IMR-90 (cell line): ENCODE measurements at places on chromosomes 11 and 22. TPM values are rescaled to one million over a fixed set of nuclear protein-coding genes. Genes with fewer than 3 reads are reported as not detected.

DNA sequence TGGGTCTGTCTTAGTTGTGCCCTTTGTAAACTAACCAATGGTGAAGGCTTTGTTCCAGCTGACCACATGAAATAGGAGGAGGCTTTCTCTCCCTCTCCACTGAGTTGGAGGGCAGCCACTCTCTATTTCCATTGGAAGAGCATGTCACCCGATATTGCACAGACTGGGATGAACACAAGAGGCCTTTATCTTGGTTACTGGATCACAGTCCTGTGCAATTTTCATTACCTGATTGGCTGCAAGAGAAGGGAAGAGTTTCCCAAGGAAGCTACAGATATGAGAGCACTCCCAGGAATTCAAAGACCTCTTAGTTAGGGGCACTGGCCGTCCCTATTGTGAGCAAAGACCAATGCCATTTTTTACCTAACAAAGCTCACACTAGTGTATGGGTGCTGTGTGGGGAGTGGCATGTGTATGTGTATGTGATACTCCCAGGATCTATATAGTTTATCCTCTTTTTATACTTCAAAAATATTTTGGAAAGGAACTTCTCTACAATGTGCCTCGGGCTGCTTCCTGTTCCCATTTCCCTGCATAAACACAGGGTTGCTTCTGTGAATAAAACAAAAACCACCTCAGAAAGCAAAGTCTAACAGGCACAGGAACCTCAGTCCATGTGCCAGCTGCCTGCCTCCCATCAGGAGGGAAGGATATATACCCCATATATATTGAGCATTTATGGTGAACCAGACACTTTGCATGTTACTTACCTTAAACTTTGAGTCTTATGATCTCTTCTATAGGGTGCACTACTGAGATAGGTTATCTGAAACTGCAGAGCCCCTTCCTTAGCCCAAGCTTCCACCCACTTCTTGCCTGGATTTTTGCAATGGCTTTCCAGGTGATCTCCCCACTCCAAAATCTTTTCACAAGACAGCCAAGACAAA, 126.5 kb downstream of the RASSF10 start:
- no peak overlapping the region for H3K4me3 ChIP-seq
- H3K36me3 ChIP-seq = no peaks in the 10 kb centered on the region
- no peak overlapping the region for H3K27ac ChIP-seq
- no peaks in the 10 kb centered on the region for H3K27me3 ChIP-seq

DNA sequence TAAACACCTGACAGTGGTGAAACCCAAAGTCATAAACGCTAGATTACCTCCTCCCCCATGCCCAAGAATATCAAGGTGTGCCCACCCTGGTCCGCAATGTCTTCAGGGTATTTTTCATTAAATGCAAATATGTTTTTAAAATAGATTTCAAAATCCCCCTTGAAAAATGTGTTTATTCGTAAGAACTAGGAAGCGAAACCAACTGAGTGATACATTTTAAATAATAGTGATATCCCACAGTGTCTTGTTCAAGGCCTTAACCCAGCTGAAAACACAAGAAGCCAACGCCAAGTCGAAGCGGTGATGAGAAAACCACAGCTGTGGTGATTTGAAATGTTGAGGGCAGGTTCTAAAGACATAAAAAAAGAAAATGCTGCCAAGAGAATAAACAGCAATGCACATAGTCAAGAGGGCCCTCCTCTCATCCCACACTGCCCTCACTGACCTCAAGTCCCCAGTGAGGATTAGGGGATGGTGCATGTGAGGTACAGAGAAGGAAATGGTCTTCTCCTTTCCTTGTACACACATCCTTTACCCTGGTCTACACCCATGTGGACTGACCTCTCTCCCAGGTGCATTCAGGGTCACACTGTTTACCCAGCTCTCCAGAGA, 25.5 kb downstream of the KCNJ1 start:
- no peaks in the 10 kb centered on the region for H3K4me1 ChIP-seq
- H3K4me3 ChIP-seq = no peak overlapping the region
- peaks cover 55% of the 10 kb centered on the region for H3K27me3 ChIP-seq
- no peak overlapping the region for H3K27ac ChIP-seq

The TMEM191C gene
- total RNA-seq = 0.28 and 0.36 TPM in 2 replicates

The ELFN2 gene
- 0.72 and 0.83 TPM in 2 replicates for total RNA-seq

DNA sequence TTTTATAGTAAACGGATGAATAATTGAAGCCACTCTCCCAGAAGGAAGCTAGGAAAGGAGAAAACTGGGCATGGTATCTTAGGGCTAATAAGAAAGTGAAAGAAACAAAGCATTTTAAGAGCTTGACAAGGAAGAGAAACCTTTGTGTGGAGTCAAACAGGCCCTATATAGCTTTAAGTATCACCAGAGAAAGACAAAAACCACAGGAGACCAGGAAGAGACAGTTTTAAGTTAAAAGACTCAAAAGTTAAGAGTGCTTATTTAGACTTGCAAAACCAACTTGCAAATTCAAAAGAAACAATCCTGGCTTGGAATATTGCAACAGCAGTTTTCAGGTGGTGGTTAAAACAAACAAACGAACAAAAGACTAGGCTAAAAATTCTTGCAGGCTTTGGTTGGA, 3.4 kb downstream of the PAK1 start:
- peaks cover 51% of the 10 kb centered on the region for H3K27me3 ChIP-seq
- H3K27ac ChIP-seq = no peak overlapping the region
- H3K4me3 ChIP-seq = no peak overlapping the region
- no peaks in the 10 kb centered on the region for H3K36me3 ChIP-seq
- DNase-seq = no peak
- H3K4me1 ChIP-seq = no peaks in the 10 kb centered on the region

DNA sequence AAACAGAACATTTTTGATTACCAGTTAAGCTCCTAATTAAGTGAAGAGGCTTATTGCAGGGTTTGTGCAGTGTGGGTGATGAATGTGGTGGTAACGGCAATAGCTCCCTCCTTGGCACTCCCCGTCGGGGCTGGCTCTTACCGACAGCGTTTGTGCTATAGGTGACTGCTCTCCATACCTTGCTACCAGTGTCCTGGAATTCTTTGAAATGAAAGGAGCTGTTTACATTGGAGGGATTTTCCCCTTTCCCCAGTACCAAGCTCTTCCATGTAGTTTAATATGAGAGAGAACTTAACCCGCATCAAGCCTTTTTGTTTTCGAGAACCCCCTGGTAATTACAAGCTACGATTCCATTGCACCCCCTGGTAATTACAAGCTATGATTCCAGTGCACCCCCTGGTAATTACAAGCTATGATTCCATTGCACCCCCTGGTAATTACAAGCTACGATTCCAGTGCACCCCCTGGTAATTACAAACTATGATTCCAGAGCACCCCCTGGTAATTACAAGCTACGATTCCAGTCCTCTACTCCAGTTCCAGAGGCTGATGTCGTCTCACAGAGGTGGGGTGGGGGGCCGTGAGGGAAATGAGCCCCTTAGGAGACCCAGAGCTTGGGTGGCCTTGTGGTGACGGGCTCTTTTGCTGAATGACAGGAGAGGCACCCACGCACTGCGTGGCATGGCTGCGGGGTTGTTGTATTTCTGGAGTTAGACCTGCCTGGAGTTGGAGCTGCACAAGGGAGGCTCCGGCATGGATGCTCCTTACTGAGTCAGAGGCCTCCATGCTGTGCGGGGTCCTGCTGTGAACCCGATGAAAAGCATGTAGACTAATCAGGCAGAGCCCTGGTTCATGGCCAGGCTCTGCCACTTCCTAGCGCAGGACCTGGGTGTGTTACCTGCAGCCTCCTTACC, 205.3 kb downstream of the TBC1D22A start:
- no peaks in the 10 kb centered on the region for H3K27me3 ChIP-seq
- no peak for DNase-seq
- H3K4me3 ChIP-seq = no peak overlapping the region

The MIAT gene
- total RNA-seq = 0.54 and 1.1 TPM in 2 replicates

- peaks cover 3% of the 10 kb centered on the region for H3K4me1 ChIP-seq
- DNase-seq = peak; percentile 48
- no peaks in the 10 kb centered on the region for H3K36me3 ChIP-seq
- H3K4me3 ChIP-seq = no peak overlapping the region
Measured at GRCh38 chr11:115409691-115410220, 94.5 kb downstream of the CADM1 start.

The MARK2 gene
- 6.6 and 7.2 TPM in 2 replicates for total RNA-seq

The ENTHD1 gene
- total RNA-seq = not detected in 2 replicates

DNA sequence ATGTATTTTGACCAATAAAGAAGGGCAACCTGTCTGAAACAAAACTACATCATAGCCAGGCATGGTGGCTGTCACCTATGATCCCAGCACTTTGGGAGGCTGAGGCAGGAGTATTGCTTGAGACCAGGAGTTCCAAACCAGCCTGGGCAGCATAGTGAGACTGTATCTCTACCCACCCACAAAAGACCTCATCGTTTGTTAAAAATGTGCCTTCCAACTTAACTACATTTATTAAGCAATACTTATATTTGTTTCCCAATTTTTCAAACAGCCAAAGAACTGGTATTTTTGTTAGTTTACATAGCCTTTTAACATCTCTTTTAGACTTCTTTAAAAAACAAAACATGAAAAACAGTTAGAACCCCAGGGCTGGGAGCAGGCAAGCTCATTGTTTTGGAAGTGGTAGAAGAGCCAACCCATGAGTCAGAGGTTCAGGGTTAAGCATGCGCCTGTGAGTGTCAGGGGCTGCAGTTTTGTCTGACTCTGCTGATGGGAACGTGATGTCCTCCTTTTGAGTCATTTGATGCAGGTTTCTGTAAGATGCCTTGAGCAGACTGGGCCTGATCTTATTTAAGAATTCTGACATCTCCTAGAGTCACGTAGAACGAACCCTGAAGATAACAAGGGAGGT, 53.9 kb upstream of the CRTAM start:
- peak overlapping the region; percentile 80 for H3K27ac ChIP-seq
- DNase-seq = peak; percentile 98
- H3K27me3 ChIP-seq = no peaks in the 10 kb centered on the region
- no peak overlapping the region for H3K4me3 ChIP-seq
- H3K36me3 ChIP-seq = peaks cover 22% of the 10 kb centered on the region

GRCh38 chr11:132874638-132875037, 657.7 kb downstream of the OPCML start:
- DNase-seq = peak; percentile 95
- no peak overlapping the region for H3K27ac ChIP-seq
- H3K27me3 ChIP-seq = no peaks in the 10 kb centered on the region
- H3K4me1 ChIP-seq = peaks cover 9% of the 10 kb centered on the region

DNA sequence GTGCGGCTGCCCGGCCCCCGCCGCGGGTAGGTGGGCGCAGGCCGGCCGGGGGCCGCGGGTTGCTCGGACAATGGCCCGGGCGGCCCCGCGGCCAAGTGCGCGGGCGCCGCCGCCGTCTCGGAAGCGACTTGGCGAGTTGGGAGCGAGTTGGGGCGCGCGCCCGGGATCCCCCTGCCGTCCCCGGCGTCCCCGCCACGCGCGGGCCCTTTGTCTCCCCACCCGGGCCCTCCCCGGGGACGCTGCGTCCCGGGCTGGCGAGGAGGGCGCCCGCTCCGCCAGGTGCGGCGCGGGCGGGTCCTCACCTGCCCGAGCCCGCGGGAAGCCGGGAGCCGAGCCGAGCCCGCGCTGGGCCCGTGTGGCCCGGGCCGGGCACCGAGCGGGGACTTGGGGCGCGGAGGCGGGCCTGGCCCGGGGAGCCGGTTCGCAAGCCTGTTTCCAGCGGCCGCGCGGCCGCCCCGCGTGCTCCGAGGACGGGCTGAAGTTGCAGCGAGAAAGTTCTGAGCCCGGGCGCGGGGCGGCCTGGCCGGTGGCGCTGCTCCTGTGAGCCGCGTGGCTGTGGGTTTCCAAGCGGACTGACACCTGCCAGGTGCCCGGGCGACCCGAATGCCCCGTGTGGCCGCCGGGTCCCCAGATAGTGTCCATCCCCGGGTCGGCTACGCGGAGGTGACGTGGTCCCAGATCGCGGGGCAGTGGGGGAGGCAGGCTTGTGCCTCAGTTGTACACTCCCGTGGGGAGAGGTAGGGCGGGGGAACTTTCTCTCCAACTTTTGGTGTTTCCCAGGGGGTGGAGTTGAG, 586 bp downstream of the LRP5 start:
- DNase-seq = no peak
- H3K4me1 ChIP-seq = peaks cover 13% of the 10 kb centered on the region
- H3K36me3 ChIP-seq = no peaks in the 10 kb centered on the region

The CRYBB3 gene
- total RNA-seq = not detected in 2 replicates

The TMPRSS13 gene
- not detected in 2 replicates for total RNA-seq

- no peak overlapping the region for H3K27ac ChIP-seq
- peaks cover 6% of the 10 kb centered on the region for H3K27me3 ChIP-seq
- no peaks in the 10 kb centered on the region for H3K36me3 ChIP-seq
- peaks cover 3% of the 10 kb centered on the region for H3K4me1 ChIP-seq
Measured at GRCh38 chr11:33936725-33937604, 45.1 kb upstream of the LMO2 start.

DNA sequence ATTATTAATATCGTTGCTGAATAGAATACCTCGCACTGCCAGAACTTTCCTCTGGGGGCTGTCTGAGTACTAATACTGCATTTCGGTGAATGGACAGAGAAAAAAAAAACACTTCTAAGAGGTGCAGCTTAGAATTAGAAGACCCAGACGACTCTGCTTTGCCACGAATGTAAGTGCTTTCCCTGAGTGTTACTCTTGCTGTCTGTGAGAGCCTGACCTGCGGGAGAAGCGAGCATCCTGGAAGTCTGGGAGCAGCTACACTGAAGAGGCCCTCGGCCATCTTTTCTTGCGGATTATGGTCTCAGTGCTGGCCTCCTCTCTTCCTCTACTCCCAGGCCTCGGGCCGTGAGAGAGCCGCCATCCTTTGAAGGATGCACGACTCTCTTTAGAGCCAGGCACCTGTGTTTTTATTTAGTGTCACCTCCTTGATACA, 94.9 kb downstream of the SCN3B start:
- H3K27me3 ChIP-seq = no peaks in the 10 kb centered on the region
- peak overlapping the region; percentile 50 for H3K27ac ChIP-seq
- H3K4me3 ChIP-seq = peak overlapping the region; percentile 31
- peaks cover 13% of the 10 kb centered on the region for H3K4me1 ChIP-seq
- DNase-seq = peak; percentile 36

The OR5M11 gene
- total RNA-seq = not detected in 2 replicates

- DNase-seq = no peak
- H3K27me3 ChIP-seq = no peaks in the 10 kb centered on the region
- H3K27ac ChIP-seq = peak overlapping the region; percentile 10; the same call in 1 of the 2 replicates
- H3K36me3 ChIP-seq = peaks cover 2% of the 10 kb centered on the region; the same call in 1 of the 2 replicates
- peak overlapping the region; percentile 84 for H3K4me3 ChIP-seq
- H3K4me1 ChIP-seq = peaks cover 8% of the 10 kb centered on the region
Measured at GRCh38 chr22:21651521-21652009, 9.5 kb downstream of the SDF2L1 start.

- H3K27ac ChIP-seq = no peak overlapping the region
- peaks cover 59% of the 10 kb centered on the region for H3K36me3 ChIP-seq
- H3K4me3 ChIP-seq = no peak overlapping the region
- no peaks in the 10 kb centered on the region; the same call in 1 of the 2 replicates for H3K4me1 ChIP-seq
- no peak for DNase-seq
- no peaks in the 10 kb centered on the region for H3K27me3 ChIP-seq
Measured at GRCh38 chr22:32828150-32828549, 26.6 kb downstream of the TIMP3 start.

GRCh38 chr22:24153353-24153752, 27.9 kb upstream of the SUSD2 start:
- no peaks in the 10 kb centered on the region for H3K36me3 ChIP-seq
- peak overlapping the region; percentile 78 for H3K27ac ChIP-seq
- no peaks in the 10 kb centered on the region for H3K27me3 ChIP-seq
- DNase-seq = peak; percentile 69
- H3K4me3 ChIP-seq = no peak overlapping the region
- peaks cover 49% of the 10 kb centered on the region for H3K4me1 ChIP-seq
